ENCODE measurements at places on chromosomes 7 and 10. TPM values are rescaled to one million over a fixed set of nuclear protein-coding genes. Genes with fewer than 3 reads are reported as not detected.

- peak; percentile 54 for DNase-seq
These were observed 22.7 kb downstream of the INPP5A start for GRCh38 chr10:132560241-132560731.

GPR37 gene
- not detected for polyA plus RNA-seq

DNA sequence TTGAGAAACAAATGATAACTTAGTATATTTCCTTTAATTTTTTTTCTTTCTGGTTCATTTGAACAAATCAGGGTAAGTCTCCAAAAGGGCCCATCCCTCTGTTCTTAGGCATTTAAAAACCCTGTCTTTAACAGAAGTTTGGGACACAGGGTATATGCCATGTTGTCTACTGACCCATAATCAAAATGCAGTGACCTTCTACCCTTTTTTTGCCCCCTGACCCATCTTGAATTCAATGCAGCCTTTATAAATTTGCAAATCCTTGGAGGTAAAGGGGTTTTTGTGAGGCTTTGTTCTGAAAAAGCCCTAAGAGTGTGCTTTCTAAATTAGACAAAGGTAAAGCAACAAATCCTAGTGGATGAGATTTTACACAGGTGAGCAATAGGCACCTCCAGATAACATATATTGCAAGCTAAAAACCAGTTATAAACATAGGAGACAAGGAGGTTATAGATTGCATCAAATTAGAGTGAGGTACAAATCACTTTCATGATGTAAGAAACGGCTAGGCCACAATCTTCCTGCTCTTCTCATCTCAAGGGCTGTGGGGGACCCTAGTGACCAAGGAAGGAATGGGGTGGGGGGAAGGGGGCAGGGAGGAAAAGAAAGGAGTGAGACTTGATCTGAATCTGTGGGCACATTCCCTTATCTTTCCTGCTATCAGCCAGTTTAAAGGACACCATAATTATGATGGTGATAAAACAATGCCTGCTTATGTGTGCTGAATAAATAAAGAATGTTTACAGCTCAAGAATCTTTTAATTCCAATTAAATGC is 2.7 kb downstream of the SKIDA1 start:
- no peak for DNase-seq

DNA sequence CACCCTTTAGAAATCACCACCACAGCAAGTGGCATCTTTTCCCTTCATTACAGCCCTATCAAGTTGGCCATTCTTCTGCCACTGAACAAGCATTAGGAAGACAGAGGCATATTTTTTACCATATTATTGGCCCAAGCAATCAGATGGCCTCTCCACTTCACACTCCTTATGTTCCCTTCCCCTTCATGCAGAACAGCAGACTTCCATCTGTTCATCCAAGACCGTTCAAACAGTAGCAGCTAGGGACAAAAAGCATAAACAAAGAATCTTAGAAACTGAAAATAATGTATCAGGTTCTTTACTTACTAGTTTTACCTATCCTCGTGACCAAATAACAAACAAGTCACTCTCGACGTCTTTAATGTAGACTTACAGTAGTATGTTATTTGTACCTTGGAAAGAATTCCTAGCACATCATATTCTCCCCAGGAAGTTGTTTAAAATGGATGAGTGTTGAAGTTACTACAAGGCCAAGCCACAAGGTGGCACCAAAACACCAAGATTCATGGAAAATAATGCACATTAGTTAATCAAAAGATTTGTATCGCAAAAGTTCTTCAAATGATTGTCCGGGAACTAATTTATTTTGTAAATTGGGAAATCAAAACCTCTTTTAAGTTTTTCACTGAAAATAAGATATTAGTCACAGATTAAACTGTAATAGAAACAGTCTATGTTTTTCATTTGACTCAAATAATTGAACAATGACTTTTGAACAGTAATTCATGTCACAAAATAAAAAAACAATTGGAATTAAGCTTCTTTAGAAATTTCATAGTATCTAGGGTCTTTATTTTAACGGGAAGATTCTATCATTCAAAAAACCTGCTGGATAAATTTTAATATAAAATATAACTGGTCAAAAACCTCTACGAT is 112.1 kb downstream of the VPS41 start:
- DNase-seq, result peak; percentile 66

CALHM1 gene
- polyA plus RNA-seq, result 0.08 TPM

DNA sequence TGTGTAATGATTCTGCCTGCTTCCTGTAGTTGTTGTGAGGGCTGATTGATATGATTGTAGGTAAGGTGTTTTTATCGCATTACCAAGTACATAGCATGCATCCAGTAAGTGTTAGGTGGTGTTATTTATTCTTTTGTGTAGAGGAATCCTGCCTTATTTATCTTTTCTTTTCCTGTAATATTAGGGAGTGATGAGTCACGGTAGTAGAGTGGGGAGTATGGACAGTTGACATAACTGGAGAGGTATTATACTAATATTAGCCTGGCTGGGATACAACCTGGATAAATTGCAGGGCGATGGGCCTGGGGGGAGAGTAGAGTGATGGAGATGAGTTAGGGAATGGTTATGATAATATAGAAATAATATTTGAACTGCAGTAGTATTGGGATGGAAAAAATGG is 9.8 kb downstream of the SDK1 start:
- DNase-seq, result no peak

Data from GM23248 (cell line).